ENCODE measurements at places on chromosomes 6 and 20.

DNA sequence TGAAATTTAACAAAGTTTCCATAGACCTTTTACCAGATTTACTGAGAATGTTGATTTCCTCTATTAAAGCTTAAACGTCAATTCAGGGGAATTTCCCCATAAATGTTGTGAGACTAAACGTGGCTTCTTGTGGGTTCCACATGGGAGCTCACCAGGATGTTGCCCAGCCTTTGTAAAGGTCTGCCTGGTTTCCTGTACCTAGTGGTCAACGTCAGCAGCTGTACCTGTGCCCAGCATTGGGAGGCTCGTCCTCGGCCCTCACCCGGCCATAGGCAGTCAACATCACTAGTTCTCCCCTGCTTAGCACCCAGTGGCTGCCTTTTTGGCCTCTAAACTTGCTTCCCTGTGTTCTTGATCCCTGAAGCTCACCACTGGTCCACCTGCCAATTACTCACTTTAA lies 22.1 kb upstream of the CD83 start:
- no peak for DNase-seq

DNA sequence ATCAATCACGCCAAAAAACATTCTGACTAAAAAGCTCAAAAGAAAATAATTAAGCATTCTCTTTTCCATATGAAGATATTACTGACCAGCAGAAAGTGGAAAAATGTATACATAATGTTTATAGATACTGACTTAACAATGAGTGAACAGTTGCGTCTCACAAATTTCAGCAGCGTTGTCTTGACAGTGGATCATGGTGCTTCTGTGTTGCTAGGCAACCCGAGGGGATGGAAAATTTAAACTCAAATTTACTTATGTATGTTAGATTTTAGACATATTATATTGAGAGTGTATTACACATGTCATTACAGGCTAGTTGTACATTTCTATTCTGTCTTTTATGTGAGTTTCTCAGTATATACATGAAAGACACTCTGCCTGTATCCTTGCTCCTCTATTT lies 110.2 kb downstream of the LAMA2 start:
- DNase-seq: no peak

- DNase-seq: no peak
Measured at GRCh38 chr20:45037050-45037449, 63.9 kb downstream of the KCNS1 start.

GRCh38 chr20:62791301-62792181 lies 4.7 kb upstream of the MRGBP start:
- DNase-seq: no peak

- no peak for DNase-seq
Measured at GRCh38 chr6:42224222-42225028, 6.8 kb upstream of the MRPS10 start.

- DNase-seq: no peak
Measured at GRCh38 chr20:43726811-43727338, at the start of gene GTSF1L. Gene GTSF1L, minus strand, starts transcription at chr20:43727002. Its CDS starts 308 bp downstream, at chr20:43726694.

GRCh38 chr20:32580970-32581838 lies 3.9 kb downstream of the NOL4L start:
- no peak for DNase-seq

GRCh38 chr6:160300076-160300695 lies 41.6 kb upstream of the SLC22A2 start:
- no peak for DNase-seq

DNA sequence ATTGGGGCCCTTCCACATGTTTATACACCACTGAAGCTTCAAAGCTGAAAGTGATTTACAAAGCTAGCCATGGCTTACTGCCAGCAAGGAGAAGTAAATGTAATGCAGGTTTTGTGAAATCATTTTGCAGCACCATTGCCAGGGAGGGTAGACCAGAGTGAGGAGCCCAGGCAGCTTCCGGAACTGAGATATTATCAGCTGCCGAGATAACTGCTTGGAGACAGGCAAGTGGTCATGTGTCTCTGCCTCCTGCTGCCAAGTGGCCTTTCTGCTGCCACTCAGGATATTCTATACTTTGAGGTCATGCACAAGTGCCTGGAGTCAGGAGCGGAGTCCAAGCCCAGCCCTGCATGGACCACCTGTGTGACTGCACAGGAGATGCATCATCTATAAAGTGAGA lies 160.2 kb downstream of the SYNDIG1 start:
- DNase-seq: peak; percentile 12

GRCh38 chr6:127267646-127268625 lies 1.3 kb downstream of the RNF146 start:
- DNase-seq: no peak

DNA sequence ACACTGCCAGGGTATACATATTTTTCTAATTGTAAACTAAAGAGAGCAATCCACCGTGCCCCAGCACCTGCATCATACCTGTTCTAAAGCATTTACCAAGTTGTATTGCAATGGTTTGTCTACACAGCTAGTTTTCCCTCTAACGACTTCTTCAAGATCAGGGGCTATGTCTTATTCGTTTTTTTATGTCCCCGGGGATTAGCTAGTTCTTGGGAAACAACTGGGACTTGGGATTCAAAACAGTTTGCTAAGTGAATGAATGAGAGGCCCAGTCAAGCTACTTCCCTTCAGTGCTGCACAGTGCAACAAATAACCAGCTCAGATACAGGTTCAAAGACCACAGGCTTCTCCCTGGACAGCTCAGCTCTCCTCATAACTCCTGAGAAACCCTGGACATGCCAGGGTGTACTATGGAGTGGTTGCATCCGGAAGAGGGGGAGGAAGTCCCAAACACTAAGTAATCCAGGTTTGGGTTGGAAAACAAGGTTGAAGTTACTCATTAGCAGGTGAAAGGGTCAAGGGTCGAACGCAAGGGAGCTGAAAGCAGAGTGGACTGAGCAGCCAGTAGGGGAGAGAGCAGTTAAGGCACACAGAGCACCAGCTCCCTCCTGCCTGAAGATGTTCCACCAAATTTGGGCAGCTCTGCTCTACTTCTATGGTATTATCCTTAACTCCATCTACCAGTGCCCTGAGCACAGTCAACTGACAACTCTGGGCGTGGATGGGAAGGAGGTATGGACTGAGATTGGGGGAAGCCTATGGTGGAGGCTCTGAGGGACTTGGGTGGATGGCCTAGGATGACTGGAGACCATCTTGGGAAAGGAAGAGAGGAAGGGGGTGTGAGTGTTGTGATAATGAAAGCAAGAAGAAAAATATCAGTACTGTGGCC lies at the start of gene APOM:
Gene APOM, plus strand, starts transcription at position 546 of the 889 bp plus-strand sequence. Its CDS starts 73 bp downstream, at position 619.
- no peak for DNase-seq

GRCh38 chr6:131216246-131216645 lies 81.0 kb downstream of the AKAP7 start:
- no peak for DNase-seq

GRCh38 chr20:24936526-24937407 lies 12.3 kb upstream of the CST7 start:
- DNase-seq: no peak

DNA sequence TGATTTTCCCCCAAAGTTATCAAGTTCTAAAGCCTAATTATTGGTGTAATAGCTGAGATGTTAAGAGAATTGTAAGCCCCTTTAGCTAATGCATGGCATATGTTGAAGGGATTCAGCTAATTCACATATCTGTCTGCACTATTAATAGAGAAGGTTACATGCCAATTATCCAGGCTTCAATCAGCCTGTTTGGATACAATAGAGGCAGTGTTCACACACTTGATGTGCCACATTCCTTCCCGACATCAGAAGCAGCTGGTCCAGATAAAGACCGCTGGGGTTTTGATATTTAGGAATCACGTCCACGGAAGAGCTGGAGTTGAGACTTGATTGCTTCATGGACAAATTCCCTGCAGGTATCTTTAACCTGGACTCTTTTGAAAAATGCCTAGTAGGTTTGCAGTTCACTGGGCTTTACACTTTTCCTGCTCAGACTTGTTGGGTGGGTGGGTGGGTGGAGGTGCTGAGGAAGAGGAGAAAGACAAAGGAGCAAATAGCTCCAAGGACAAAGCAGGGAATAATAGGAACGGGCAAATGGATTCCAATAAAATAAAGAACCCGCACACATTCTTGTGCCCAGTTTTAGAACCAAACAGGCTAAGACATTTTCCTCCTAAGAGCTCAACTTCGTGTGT lies 142.6 kb upstream of the ZNF217 start:
- no peak for DNase-seq

DNA sequence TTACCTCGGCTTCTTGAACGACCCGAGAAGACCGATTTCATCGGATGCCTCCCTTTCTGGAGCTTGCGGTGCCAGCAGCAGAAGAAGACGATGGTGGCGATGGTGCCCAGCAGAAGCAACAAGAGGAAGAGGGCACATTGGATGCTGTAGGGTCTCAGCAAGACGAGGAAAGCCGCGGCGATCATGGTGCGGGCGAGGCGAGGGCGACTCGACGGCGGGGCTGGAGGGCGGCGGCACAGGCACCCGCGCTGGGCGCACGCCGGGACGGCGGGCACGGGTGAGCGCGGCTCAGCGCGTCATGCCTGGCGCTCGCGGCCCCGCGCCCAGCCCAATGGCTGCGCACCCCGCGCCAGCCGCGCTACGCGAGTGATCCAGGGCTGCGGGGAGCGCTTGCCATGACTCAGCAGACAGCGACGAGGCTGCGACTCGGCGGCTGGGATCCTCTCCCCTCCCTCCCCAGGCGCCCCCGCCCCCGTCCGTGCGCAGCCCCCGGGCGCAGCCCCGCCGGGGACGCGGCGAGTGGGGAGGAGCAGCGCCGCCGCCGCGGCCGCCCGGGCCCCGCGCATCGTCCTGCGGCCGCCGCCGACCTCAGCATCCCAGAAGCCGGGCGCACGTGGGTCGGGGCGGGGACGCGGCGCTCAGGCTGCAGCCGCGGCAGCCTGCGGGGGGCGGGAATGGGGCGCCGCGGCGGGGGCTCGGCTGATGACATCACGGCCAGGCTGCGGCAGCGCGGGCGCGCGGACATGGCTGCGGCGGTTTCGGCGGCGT lies at the start of gene BEND6:
Gene BEND6, plus strand, starts transcription at position 705 of the 768 bp plus-strand sequence. CDS start 26,704 bp downstream, outside the sequence.
- peak; percentile 76 for DNase-seq

DNA sequence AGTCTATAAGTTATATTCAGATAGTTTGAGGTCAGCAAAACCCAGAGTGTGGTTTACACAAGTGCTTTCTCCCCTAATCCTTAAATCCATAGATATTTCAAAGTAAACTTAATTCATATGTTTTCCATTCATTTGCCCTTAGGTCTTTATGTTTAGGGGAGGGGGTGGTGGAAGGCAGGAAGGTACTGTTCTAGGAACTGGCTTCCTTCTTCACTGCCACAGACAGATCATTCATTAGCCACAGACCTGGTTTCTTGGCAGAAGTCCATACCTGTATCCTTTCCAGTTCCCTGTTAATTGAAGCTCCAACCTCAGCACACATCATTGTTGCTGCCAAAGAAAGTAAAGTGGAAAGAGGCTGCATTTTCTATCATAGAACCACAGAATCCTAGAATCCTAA lies 123.0 kb downstream of the AIG1 start:
- no peak for DNase-seq

GRCh38 chr20:6178537-6178936 lies 55.7 kb upstream of the FERMT1 start:
- no peak for DNase-seq

GRCh38 chr6:1023229-1023628 lies 288.7 kb upstream of the FOXQ1 start:
- peak; percentile 46 for DNase-seq

DNA sequence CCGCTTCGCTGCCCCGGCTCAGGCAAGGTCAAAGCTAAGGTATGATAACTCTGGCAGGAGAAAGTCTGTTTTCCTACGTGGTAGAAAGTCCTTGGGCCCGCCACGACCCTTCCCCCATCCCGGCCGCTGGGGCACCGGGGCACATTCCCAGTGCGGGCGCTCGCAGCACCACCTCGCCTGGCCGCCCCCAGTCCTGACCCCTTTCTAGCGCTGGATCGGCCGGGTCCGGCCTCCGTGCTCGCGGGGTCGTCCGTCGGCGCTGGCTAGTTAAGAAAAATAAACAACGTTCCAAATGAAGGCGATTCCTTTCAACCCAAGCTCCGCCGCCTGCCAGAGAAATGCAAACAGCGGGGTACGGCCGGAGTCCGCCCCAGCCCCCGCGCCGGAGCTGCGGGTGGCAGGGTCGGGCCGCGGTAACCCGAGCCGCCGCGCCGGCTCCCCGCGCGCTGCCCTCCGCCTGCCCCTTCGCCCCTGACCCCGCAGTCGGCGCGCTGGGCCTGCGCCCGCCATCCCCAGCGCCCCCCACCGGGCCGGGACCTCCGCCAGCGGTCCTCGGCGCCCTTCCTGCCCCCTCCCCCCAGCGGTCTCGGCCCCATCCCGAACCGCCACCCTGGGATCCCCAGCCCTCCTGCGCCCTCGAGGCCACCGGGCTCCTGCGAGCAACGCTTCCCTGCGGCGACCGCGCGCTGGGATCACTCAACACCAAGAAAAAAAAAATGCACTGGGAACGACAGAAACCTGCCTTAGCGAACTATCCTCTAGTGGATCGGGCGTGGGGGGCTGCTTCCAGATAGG lies 37.6 kb downstream of the NCR2 start:
- DNase-seq: no peak

DNA sequence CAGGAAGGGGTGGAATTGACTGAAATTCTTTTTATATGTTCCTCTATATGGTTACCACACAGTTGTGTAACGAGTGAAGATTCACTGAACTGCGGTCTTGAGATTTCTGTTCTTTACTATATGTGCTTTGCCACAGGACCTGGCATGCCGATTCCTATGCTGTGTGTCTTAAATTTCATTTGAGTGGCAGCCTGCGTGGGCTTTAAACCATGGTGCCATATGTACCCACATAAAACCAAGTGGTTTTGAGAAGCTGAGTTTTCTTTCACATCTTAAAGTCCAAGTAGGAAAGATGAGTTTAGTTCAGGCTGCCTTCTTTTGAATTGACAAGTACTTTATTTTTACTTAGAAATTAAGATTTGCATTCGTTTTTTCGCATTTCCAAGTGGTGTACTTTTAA lies 101.1 kb downstream of the DOK5 start:
- no peak for DNase-seq

DNA sequence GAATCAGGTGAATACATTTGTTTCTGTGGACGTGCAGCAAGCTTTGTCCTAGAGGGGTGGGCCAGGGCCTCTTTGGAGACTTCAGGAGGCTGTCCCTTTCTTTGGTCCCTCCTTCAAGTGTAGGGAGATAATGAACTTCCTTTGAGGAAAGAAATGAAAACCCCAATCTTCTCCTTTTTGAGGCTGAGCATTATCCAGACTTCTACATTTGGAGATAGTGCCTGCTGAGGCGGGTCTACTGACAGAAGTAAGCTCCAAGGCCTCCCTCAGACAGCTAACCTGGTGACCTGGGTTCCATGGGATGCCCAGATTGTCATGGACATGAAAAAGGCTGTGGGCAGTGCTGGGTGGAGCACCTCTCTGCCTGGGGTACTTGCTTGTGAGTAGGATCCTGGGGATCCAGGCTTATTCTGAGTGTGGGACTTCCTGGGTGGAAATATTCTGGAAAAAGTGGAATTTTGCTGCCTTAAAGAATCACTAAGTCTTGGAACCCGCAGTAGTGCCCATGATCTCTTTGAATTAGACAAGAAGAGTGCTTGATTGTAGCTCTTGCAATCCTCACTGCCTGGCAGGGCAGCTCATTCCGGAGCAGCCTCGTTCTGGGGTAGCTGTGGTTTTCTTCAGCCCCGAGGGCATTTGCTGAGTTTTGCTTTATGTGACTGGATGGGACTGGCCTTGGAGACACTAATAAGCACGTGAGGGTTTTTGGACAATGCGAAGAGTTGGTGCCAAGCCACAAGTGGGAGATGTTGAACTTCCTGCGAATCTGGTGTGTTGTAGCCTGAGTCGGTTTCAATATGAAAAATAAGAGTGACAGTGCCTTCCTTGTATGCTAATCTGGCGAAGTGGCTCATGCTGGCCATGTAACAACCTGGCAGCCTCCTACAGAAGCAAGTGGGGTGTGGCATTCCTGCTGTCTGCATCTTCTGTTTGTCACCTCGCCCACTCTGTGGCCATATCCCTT lies 28.1 kb downstream of the SNRNP48 start:
- no peak for DNase-seq

Measured in coronary artery (tissue), 2 donors.